ENCODE measurements at places on chromosomes 2 and 18. TPM values are rescaled to one million over a fixed set of nuclear protein-coding genes. Genes with fewer than 3 reads are reported as not detected.

Gene DNAH7
- 1.6 TPM for total RNA-seq

DNA sequence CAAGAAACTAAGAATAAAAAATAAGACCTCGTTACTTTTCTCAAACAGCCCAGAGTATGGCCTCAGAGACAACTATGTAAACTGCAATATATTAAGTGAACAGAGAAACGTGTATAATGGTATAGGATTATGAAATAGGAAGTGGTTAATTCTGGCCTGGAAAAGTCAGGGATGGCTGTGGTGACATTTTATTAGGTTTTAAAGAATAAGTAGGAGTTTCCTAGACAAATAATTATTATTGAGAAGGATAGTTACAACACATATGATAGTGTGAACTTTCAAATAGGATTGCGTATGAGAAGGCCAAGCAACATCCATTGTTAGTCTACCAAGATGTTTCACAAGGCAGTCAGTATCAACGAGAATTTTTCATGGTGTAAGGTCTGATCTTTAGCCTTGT lies 244.1 kb downstream of the LPIN1 start:
- no peaks in the 10 kb centered on the region for H3K36me3 ChIP-seq
- no peak for DNase-seq

GRCh38 chr18:75074196-75075015 lies 134.5 kb downstream of the PTGR3 start:
- H3K4me1 ChIP-seq: no peaks in the 10 kb centered on the region
- H3K27me3 ChIP-seq: no peaks in the 10 kb centered on the region
- H3K36me3 ChIP-seq: no peaks in the 10 kb centered on the region
- H3K27ac ChIP-seq: no peak overlapping the region
- no peak for DNase-seq
- no peak overlapping the region for H3K4me3 ChIP-seq

DNA sequence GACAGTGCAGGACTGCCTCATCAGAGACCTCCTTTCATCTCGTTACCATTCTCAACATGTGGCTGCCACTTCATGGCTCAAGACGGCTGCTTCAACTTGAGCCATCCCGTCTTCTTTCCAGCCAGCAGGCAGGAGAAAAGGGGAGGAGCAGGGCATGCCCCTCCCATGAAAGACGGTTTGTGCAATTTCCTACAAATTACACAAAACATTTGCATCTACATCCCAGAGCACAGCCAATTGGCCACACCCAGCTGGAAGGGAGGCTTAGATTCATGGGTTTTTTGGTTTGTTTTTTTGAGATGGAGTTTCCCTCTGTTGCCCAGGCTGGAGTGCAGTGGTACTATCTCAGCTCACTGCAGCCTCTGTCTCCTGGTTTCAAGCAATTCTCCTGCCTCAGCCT lies 11.8 kb downstream of the UCN start:
- no peaks in the 10 kb centered on the region for H3K4me1 ChIP-seq
- peaks cover 7% of the 10 kb centered on the region for H3K27me3 ChIP-seq
- no peak overlapping the region for H3K4me3 ChIP-seq
- H3K27ac ChIP-seq: no peak overlapping the region
- no peaks in the 10 kb centered on the region for H3K36me3 ChIP-seq

GRCh38 chr18:78130232-78131195 lies 849.1 kb upstream of the SALL3 start:
- no peaks in the 10 kb centered on the region for H3K36me3 ChIP-seq
- H3K27ac ChIP-seq: no peak overlapping the region
- no peaks in the 10 kb centered on the region for H3K27me3 ChIP-seq
- H3K4me1 ChIP-seq: no peaks in the 10 kb centered on the region
- H3K4me3 ChIP-seq: no peak overlapping the region

GRCh38 chr18:8139127-8139527 lies 470.1 kb upstream of the RAB12 start:
- DNase-seq: no peak
- no peak overlapping the region for H3K4me3 ChIP-seq
- no peaks in the 10 kb centered on the region for H3K27me3 ChIP-seq
- no peaks in the 10 kb centered on the region for H3K4me1 ChIP-seq
- H3K36me3 ChIP-seq: peaks cover under 1% of the 10 kb centered on the region

- no peaks in the 10 kb centered on the region for H3K27me3 ChIP-seq
- no peaks in the 10 kb centered on the region for H3K36me3 ChIP-seq
- H3K27ac ChIP-seq: no peak overlapping the region
- DNase-seq: no peak
Measured at GRCh38 chr18:79887181-79888000, 64.1 kb downstream of the SLC66A2 start.

GRCh38 chr18:5974696-5975095 lies 79.4 kb upstream of the TMEM200C start:
- no peak overlapping the region for H3K27ac ChIP-seq
- no peaks in the 10 kb centered on the region for H3K4me1 ChIP-seq
- no peak for DNase-seq
- H3K36me3 ChIP-seq: no peaks in the 10 kb centered on the region
- H3K4me3 ChIP-seq: no peak overlapping the region
